ENCODE measurements at places on chromosomes 1 and 21.

DNA sequence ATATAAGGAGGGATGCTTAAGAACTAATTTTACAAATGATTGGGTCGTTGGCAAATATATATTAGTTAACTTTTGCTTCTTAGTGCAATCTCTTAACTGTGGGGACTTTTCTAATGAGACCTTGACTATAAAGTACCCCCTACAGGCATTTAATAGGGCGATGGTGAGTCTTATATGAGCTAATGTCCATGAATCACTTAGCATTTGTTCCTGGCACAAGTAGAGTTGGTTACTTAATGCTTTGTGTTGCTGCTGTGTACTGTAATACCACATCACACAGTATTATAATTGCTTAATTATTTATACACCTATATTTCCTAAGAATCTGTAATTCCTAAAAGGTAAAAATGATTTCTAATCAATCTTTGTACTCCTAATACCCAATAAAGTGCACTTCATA lies 25.3 kb upstream of the TMCO1 start:
- no peak for DNase-seq

- DNase-seq: no peak
These were observed 46.6 kb downstream of the PLD5 start for GRCh38 chr1:242477944-242478343.

GRCh38 chr1:227844320-227845146 lies 29.1 kb downstream of the PRSS38 start:
- no peak for DNase-seq

GRCh38 chr1:14439015-14439414 lies 159.5 kb upstream of the KAZN start:
- no peak for DNase-seq

- no peak for DNase-seq
These were observed 56.8 kb upstream of the PDE9A start for GRCh38 chr21:42596657-42597056.

Data from forelimb muscle (tissue), 1 donor.